Pancreas (tissue), 10 donors: ENCODE measurements at places on chromosomes 1 and 21. TPM values are rescaled to one million over a fixed set of nuclear protein-coding genes. Genes with fewer than 3 reads are reported as not detected.

DNA sequence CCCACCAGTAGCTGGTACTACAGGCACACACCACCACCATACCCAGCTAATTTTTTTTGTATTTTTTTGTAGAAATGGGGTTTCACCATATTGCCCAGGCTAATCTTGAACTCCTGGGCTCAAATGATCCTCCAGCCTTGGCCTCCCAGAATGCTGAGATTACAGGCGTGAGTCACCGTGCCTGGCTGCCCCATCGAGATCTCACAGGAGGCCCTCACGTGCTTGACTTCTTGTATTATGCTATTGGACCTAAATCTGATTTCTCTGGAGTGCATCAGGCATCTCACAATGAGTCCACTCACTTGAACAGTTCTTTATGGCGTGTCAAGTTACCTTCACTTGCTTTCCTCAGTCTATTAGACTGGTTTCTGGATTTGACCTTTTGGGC, 9.3 kb upstream of the RSRP1 start:
- DNase-seq = no peak

- no peak for DNase-seq
These were observed 1.7 kb upstream of the CELSR2 start for GRCh38 chr1:109247401-109248365.

DNA sequence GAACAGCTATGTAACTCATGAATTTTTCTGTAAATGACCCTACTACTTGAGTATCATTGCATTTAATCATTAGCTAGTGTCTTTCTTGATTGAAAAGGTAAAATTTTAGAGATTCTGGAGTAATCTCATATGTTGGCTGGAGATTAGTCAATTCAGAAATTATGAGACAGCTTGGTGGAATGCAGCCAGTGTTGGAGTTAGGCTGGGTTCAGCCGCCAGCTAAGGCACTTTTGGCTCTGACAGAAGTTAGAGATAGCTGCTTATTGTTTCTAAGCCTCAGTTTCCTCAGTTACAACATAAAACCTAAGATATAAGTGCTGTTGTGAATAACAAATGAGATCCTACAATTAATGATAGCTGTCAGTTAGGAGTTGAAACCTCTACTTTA, 49.4 kb downstream of the TBCE start:
- no peak for DNase-seq

GRCh38 chr1:106768501-106768900, 288.0 kb upstream of the PRMT6 start:
- DNase-seq = no peak

The CXADR gene
- total RNA-seq = 17.8 TPM

The NEGR1 gene
- 3.0 TPM for total RNA-seq
